ENCODE measurements at places on chromosomes 4 and X.

GRCh38 chr4:84492737-84493091 is 6.4 kb downstream of the NKX6-1 start:
- no peak for DNase-seq

DNA sequence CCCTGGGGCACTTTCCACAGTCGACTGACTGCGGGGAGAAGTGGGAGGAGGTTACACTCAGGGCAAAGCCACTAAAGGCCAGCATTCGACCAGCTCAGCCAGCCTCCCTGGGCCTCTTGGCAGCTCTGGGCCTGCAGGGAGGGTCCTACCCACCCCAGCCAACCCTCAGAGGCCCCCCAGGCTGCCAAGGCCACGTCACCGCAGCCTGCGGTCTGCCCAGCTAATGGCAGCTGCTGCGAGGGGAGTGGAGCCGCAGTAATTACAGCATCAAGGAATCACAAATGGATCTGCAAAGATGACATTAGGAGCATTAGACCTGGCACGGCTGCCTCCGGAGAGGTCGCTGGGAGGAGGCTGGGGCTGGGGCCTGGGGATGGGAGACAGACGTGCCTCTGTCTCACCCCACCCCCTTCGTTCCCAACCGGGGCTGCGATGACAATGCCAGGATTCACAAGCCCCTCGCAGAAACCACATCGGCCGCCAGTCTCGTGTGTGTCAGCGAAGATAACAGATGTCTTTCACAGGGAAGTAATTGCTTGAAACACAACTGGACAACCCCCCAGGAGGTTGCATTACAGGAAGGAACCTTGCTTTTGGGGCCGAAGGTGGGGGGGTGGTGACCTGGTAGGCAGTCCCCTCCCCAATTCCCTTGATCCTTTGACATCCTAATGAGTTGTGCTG is 367.6 kb downstream of the BCOR start:
- DNase-seq, result no peak

DNA sequence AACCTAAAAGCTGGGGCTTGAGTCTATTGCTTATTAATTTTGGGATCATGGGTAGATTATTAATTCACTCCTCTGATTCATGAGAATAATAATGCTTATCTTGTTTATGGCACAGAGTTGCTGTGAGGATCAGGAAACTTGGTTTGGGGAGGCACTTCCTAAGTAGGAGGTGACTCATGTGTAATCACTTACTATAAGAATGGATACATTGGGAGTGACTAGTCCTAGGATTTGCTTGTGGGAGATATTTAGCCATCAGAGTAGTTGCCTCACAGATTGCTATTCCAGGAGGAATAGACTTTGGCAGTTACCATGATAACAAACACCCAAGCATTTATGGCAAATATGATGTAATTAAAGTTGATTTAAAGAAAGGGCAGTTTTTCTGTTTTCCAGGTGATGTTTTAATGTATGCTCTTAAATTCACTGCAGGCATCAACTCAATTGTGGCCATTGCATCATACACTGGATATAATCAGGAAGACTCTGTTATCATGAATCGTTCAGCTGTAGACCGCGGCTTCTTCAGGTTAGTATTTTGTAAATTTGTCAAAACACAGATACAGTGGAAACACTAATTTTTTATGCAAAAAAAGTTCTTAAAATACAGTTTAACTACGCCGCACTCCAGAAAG is 41.9 kb downstream of the POLR2B start:
- no peak for DNase-seq

DNA sequence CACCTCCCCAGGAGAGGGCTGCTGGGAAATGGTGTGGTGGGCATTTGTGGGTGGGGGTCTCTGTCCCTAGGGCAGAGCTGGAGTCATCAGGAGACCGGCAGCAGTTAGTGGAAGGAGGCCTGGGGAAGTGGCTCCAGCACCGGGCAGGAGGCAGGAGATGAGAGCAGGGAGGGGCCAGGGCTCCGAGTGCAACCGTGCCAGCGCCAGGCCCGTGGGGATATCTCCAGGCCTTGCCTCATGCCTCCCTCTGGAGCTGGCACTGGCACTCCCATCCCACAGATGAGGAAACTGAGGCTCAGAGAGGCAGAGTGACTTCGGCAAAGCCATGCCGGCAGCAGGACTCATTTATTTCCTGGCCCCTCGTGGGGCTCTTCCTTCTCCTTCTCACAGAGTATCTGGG is 83.5 kb downstream of the HMX1 start:
- no peak for DNase-seq

DNA sequence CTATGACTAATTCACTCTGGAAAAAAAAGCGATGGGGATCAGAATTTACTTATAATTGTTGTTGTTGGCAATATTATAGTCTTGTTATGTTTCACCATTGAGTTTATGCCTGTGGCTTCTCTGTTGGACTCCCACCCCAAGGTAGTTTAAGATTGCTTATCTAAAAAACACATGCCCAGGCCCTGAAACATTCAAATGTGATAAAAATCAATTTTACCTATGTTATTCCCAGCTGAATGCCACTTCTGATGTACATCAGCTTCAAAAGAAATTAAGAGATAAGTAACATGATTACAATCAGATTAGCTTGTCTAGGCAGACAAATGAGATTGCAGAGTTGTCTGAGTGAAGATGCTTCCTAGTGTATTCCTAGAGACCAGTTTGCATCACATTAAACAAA is 484.7 kb downstream of the PCDH7 start:
- DNase-seq, result no peak

DNA sequence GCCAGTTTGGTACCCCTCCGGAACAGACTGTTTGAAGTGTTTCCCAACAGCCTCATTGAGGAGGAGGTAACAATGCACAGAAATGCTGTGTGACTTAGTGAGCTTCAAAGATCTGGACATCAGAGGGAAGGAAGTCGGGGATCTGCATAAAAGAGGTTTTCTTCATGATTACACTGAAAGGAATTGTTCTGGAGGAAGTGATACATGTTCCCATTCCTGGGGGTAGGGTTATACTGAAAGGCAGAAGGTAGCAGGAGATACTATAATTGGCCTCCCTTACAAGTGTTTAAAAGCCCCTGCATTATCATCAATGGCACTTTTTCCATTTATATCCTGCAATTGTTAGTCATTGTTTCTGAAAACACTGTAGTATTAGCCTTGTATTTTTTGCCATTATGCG is 94.0 kb upstream of the DKK2 start:
- DNase-seq, result no peak

DNA sequence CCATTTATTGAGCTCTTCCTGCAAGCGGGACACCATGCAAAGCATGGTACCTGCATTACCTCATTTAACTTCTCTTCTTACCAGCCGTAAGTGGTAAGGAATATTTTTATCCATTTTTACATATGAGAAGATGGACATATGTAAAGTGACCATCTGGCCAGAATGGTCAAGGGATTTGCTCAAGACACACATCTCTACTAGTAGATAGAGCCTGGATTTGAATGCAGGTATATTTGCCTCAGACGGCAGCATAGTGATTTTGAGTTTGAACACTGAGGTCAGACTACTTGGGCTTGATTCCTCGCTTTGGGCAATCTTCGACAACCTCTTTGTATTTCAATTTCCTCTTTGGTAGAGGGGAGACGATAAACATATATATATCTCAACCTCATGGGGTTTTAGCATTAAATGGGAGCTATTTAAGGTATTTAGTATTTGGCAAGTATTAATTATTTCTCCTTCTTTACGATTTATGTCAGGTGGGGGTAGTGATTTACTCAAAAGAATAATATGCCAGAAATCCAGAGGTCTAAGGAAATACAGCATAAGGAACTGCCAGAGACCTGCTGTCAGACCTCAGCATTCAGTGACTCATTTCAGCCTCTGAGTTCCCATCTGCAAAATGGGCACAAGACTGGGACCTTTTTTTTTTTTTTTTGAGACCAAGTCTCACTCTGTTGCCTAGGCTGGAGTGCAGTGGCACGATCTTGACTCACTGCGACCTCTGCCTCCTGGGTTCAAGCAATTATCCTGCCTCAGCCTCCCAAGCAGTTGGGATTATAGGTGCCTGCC is 34.6 kb upstream of the CHRNA9 start:
- DNase-seq, result no peak

DNA sequence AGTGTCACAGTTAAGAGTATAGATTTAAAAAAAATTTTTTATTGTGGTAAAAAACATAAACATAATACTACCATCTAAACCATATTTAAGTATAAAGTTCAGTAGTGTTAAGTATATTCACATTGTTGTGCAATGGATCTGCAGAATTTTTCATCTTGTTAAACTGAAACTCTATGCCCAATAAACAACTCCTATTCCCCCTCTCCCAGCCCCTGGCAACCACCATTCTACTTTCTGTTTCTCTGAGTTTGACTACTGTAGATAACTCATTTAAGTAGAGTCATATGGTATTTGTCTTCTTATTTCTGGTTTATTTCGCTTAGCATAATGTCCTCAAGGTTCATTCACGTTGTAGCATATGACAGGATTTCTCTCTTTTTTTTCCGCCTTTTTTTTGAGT is 112.4 kb downstream of the PTTG2 start:
- DNase-seq, result no peak

- no peak for DNase-seq
Observed at GRCh38 chrX:38166478-38167083, 54.1 kb downstream of the SRPX start.

- DNase-seq, result no peak
Observed at GRCh38 chr4:7967501-7968261, 28.0 kb upstream of the AFAP1 start.

GRCh38 chr4:140106289-140106844 is 47.6 kb downstream of the MAML3 start:
- DNase-seq, result no peak

GRCh38 chr4:188466001-188466400 is 326.8 kb downstream of the TRIML1 start:
- DNase-seq, result no peak

DNA sequence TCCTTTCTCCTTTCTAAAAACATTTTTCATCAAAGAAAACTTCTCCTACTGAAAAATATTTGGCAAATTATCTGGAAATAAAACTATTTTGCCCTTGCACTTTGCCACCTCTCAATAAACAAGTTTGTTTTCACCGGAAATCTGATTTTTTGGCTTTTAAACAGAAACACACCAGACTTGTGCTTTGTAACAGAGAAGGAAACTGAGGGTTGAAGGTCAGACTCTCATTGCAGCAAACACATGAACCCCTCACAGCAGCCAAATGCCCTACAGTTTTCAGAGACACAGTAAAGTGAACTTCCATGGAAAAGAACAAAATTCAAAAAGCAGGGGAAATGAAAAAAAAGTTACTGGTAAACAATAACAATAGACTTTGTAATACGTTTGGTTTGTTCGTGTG is 95.6 kb upstream of the WDR17 start:
- no peak for DNase-seq

DNA sequence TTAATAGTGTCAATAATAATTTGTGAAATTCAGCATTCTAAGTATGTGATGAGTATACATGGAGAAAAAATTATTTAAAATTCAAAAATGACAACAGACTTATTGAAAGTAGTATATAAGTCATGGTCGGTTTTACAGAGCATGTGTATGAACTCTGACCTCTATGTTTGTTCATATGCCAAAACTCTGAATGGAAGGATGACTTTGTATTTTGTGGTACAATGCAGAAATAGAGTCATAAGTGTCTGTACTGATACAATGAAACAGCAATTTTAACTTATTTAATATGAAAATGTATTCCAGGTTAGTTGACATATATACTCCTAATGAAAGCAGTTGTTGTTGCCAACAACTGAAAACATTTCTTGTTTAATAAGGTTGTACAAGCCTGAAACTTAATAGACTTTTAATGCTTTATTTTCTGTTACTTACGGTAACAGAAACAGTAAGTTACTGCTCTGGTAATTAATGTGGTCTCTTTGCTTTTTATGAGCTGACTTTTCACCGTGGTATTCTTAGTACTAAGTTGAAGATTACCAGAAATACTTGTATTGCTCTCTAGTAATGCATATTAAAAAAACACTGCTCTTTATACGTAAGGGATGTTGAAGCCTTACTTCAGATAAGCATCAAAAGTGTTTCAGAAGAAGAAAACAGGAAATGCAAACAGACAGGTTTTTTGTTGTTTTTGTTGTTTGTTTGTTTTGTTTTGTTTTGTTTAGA is 1.9 kb downstream of the UBE2K start:
- no peak for DNase-seq

DNA sequence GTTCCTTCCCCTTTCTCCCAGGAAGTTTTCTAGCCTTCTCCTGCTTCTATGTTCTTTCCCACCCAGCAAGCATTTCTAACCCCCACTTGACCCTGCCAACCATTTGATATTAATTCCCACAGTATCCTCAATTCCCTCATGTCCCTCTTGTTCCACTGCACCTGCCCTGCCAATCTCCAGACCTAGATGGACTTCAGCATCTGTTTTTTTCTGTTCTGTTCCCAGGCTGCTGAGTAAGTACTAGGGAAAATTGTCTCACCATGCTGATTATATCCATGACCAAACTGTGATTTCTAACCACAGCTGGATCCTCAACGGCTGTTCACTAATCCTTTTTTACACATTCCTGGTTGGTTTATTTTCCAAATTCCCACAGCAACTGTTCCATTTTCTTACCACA is 37.7 kb downstream of the CLCN5 start:
- no peak for DNase-seq

- DNase-seq, result no peak
Observed at GRCh38 chr4:10072420-10073017, 44.1 kb downstream of the WDR1 start.

- DNase-seq, result no peak
Observed at GRCh38 chrX:44908153-44908552, 35.2 kb downstream of the KDM6A start.

- DNase-seq, result no peak
Observed at GRCh38 chrX:112814496-112814895, 26.1 kb downstream of the AMOT start.

GRCh38 chr4:13263967-13264525 is 220.1 kb downstream of the RAB28 start:
- DNase-seq, result no peak

GRCh38 chrX:46737462-46737861 is 21.5 kb downstream of the SLC9A7 start:
- DNase-seq, result no peak

DNA sequence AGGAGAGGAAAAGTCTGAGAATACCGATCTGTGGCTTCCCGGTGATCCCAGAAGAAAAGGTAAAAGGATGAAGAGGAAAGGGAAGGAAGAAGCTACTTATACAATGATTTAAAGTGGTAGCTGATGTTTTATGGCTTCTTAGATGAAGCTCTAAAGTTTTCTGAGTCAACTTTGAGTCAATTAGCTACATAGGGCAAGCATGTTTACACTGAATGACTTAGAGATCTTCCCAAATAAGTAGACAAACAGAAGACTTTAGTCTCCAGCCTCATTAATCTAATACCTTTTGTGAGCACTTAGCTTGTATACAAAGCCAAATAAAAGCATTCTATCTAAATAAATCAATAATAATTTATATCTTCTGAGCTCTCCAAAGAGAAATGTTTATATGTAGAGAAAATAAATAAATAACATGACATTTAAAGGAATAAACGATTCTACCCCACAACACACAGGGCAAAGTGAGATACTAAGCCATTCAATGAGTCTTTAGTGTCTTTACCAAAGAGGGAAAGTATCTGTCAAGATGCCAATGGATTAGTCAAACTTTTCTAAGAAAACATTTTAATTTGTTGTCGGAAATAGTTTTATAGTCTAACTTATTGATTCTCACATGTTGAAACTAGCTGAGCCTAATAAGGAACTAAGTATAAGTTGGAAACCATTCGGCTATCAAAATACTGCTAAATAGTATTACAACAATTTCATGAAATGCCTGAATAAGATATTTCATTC is 46.0 kb upstream of the TMEM184C start:
- no peak for DNase-seq

GRCh38 chrX:110001740-110002299 is 1.1 kb upstream of the TMEM164 start:
- no peak for DNase-seq

Data from activated CD4-positive, alpha-beta T cell treated with anti-CD3 and anti-CD28 coated beads for 1 hour (primary cell).